Cortex of kidney (tissue), 1 donor: ENCODE measurements at places on chromosomes 5 and 9.

DNA sequence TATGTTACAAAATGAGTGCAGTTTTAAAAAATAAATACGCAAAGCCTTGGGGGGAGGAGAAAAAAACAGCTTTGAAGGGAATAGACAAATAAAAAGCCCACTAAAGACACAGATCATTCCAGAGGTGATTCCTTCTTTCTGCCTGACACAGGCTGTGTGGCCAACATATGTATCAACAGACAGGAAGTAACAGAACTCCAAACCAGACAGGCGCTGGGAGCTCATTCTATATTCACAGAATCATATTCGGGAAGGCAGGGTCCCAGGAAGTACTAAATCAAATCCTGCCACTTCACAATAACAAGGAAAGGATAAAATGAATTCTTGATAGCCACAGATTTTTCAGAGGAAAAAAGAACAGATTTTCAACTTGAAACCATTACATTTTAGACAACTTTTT is 62.1 kb downstream of the SEMA5A start:
- DNase-seq, result no peak

DNA sequence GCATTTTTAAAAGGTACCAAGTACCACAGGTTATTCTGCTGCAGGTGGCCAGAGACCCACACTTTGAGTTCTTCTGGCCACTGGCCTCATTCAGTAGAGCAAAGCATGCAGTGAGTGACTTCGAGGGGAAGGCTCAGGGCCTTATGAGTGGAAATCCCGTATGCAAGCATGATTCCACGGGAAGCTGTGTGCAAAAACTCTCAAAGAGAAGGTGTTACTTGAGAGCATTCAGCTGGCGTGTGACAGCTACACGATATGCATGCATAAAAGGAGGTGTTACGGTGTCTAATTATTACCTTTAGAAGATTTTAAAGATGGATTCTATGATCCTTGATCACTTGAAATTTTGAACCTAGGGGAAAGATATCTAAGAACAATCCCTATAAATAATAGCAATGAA is 160.3 kb downstream of the ENC1 start:
- no peak for DNase-seq

- DNase-seq, result no peak
Observed at GRCh38 chr9:99835142-99835541, 13.5 kb downstream of the NR4A3 start.

DNA sequence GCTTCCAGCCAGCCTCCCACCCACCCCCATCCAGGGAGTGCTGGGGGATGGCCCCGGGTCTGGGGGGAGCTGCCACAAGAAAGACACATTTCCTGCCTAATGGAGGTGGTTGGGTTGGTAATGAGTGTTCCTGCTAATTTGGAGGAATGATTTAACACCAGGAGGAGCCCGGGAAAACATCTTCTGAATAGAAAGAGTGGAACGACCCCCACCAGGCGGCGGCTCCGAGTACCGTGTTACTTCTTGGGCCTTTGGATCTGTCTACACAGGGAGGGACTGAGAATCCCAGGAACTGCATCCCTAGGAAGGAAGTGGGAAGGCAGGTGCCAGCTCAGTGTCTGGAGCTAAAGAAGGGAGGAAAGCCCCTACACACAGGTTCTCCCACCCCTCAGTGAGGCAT is 64.6 kb downstream of the TSPAN17 start:
- no peak for DNase-seq

GRCh38 chr9:132142924-132143323 is 18.9 kb upstream of the NTNG2 start:
- no peak for DNase-seq

DNA sequence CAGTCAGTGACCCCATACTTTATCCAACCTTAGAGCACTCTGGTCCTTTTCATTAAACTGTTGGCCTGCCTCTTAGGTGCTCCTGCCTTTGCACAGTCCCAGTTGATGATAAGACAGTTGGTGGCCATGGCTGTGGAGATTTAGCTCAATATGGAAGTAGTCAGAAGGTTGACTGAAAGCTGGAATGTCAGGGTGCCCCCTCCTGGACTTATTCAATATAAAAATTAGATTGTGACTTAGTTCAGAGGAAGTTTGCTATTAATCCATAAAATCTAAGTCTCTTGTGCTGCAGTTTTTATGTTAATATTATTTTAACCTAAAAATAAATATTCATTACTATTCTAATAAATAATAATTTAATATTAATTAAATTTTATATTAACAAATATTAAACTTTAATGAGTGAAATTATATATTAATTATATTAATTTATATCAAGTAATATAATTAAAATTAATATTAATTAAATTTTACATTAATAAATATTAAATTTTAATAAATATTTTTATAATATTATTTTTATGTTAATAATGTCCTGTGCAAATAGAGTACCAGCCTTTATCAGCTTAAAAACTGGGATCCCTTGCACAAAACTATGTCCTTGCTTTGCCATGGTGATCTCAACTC is 77.7 kb upstream of the ADAMTSL1 start:
- DNase-seq, result no peak

GRCh38 chr5:133311176-133311575 is 259.4 kb downstream of the HSPA4 start:
- DNase-seq, result no peak

DNA sequence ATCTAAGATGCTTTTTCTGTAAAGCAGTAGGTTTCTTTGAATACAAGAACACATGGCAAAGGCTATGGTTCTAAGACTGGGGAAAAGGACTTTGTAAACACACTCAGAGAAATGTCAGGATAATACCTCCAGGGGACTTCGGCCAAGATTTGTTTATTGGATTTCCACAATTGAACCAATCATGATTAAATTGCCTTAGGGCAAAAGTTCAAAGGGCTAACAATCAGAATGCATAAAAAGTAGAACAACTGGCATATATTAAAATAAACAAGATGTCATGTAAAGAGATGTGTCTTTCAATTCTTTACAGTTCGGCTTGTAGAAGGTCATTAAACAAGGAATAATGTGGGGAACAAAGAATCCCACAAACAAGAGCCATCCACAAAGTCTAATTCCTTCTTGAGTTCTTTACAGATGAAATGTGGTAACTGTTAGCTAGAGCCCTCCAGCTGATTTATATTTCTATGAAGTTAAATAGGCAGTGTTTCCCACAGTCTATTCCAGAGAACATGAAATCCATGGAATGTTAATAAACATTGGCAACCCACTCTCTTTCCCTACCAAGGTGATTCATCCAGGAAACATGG is 565.5 kb downstream of the ZNF608 start:
- DNase-seq, result no peak

DNA sequence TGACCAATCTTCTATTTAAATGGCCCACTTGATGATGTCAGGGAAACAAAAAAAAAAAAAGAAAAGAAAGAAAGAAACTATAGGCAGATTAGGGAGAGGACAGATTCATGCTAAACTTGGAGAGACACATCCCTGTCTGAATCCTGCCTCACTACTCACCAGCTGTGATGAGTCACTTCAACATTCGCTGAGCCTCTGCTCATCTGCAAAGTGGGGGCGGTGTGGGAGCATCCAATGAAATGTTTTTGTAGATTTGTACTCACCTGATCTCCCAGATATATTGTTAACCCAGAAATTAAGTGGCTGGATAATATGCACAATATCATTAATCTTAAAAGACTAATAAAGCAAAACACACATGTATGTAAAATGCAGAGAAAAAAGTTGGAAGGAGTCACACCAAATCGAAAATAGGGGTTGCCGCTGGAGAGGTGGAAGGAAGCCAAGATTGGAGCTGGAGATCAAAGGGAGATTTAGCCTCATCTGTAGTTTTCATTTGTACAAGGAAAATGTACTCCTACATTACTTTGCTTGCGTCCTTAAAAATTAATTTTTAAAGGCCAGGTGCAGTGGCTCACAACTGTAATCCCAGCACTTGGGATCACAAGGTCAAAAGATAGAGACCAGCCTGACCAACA is 17.0 kb upstream of the ERGIC1 start:
- DNase-seq, result no peak

DNA sequence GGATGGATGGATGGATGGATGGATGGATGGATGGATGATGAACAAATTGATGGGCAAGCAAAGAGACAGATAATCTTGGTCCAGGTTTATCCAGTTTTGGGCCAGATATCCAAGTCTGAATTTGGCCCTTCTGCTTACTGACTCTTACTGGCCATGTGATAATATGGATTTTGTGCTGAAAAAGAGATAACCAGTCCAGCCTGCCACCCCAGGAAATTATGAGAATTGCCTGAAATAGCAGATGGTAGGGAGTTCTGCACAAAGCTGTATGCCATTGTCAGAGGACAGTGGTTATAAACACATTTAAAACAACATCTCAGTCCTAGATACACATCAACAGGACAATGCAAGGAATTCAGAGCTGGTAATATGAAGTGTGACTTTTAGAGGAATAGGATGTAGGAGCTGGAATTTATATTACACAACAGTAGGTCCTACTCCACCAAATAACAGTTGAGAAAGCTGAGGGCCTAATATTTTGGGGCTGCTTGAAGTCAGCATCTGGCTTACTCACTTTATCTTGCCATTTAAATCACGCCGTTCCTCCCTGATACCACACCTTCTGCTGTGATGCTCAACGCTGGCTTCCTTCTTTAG is 9.0 kb upstream of the FAT2 start:
- DNase-seq, result no peak

GRCh38 chr5:158881091-158881880 is 218.4 kb downstream of the EBF1 start:
- no peak for DNase-seq

- DNase-seq, result no peak
Observed at GRCh38 chr5:14327624-14328023, 184.5 kb downstream of the TRIO start.

- no peak for DNase-seq
Observed at GRCh38 chr9:33081128-33081851, 4.8 kb upstream of the SMU1 start.

DNA sequence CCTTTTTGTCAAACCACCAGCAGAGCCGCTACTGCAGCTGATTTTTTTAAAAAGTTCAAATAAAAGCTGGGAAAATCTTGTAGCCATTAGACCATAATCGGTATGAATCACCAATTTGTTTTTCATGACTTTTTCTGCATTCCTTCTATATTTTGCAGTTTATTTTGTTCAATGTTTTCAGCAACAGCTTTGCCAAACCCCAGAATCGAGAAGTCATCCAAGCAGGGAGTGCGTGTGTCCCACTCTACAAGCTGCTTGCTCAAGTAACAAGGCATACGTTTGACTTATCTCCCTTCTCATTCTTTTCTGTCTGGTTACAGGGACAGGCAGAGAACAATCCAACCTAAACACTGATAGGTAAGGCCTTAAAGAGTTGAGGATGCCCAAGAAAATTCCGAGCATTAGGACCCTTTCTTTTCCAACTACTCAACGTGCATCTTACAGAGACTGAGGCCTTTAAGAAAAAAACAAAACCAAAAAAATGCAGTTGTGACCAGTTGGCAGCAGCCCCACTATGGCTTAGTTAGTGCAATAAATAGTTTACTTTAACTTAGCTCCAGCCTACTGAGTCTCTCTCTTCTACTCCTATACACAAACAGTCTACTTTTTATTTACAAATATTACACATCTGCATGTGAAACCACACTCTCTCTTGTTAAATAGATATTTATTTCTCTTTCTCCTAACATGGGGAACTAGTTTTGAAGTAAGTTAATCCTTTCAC is 134.7 kb upstream of the SLIT3 start:
- no peak for DNase-seq

DNA sequence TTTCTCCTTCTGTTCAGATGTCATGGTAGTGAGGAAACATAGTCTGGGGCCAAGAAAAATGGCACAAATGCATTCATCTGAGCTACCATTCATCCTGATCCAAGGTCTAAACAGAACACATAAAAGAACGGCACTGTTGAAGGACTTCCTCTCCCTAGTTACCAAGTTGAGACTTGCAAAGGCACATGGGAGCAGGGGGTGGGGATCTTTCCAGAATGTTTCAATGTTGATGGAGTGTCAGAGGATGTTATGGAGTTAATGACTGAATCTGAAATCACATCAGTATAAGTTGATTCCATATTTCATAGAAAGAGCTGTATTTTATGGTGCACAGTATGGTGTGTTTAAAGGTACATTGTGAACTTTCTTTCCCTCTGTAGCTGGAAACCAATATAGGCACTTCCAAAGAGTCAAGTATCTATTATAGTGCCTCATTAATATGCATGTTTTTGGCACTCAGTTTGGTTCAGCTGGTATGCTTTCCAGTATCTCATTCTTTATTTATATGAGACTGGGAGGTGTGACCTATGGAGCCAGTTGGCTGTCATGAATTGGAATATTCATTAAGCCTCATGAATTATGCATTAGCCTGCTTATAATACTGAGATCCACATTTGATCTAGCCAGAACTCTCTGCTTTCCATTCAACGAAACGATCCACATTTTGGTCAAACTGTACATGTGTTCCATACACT is 603.0 kb downstream of the NR2F1-AS1 start:
- no peak for DNase-seq

- no peak for DNase-seq
Observed at GRCh38 chr9:129441852-129442251, 179.0 kb downstream of the C9orf50 start.

DNA sequence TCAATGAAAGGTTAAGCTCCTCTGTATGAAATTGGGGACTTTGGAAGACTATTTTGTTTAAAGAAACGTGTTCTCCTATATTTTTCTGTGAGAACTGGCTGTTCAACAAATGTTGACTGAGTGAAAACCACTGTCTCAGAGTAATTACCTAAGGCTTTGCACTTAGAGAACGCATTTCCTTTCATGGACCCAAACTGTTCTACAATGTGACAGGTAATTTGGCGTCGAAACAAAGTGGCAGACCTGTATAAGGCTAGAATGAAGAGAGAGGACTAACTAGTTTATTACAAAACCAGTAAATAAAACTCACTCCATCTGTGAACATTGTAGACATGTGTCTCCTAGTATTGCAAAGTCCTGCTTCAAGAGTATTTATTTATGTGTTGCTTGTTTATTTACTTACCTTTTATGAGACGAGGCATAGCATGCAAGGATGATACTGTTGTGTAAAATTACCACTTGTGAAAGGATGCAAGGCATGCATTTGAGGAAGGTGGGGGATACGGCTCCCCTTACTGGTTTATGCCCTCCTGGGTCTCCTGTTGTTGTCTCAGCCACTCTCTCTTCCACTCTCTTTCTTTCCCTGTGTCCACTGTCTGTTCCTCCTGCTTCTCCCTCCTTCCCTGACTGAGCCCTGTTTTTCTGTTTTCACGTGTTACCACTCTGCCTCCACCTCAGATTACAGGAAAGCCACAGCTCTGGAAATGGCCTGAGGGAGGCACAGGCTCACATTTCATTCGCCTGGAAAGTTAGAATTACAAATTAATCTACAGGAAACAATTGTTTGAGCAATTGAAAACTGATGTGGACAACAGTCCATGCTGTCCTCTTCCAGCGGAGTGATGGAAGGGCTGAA is 444.0 kb upstream of the ZNF608 start:
- no peak for DNase-seq

DNA sequence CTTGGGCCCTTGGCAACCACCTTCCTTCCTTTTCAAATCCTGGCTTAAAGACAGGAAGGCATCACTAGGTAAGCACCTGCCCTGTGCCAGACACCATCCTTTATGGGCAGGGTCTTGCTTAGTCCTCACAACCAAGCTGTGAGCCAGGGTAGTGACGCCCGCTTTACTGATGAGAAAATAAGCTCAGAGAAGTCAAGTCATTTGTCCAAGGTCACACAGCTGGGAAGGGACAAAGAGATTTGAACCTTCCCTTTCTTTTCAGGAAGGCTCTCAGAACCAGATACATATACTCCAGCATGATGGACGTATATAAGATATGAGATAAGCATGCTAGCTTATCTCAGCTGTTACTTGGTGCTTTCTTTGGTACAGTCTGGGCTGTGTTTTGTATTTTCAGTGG is 76.9 kb downstream of the SH3PXD2B start:
- DNase-seq, result no peak

- no peak for DNase-seq
Observed at GRCh38 chr5:180194410-180195345, 14.3 kb downstream of the RASGEF1C start.

- no peak for DNase-seq
Observed at GRCh38 chr9:122115176-122116035, 22.3 kb upstream of the TTLL11 start.
